ENCODE measurements at places on chromosomes 5 and 9.

DNA sequence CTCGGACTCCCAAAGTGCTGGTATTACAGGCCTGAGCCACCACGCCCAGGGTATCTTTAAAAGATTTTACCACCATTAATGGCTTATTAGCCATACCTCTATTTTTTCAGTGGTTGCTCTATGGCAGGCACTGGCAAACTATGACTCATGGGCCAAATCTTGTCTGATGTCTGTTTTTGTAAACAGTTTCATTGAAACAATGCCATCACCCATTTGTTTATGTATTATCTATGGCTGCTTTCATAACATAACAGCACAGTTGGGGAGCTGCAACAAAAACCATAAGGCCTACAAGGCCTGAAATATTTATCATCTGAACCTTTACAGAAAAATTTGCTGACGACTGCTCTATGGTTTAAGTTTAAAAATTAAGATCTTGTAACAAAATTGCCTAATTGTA lies 66.8 kb downstream of the SLC38A9 start:
- DNase-seq, result no peak

GRCh38 chr9:72758944-72759343 lies 193.9 kb downstream of the ALDH1A1 start:
- no peak for DNase-seq

- DNase-seq, result no peak
Observed at GRCh38 chr5:77029376-77029885, 773 bp upstream of the AGGF1 start.

- no peak for DNase-seq
Observed at GRCh38 chr5:140570488-140570887, 5.9 kb downstream of the SLC35A4 start.

- no peak for DNase-seq
Observed at GRCh38 chr5:136036293-136036911, 7.6 kb downstream of the TGFBI start.

DNA sequence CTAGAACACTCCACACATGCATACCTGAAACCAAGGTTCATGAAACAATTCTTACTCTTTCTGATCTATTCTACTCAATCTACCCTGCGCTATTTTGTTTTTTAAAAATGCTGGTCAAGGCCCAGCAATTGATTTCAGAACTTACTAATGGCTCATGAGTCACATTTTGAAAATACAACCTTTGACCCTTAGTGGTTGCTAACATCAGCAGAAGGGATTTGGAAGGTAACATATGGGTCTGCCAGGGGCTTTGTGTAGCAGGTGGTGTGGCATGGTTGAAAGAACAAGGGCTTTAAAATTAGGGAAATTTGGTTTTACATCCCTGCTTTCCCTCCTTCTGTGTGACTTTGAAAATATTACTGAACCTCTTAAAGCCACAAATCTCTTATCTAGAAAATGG lies 101.4 kb downstream of the ATG10 start:
- DNase-seq, result no peak

- no peak for DNase-seq
Observed at GRCh38 chr9:14350349-14350728, 36.4 kb upstream of the NFIB start.

GRCh38 chr5:10801931-10802666 lies 41.1 kb upstream of the DAP start:
- DNase-seq, result no peak

GRCh38 chr9:110599468-110599867 lies 19.9 kb upstream of the SVEP1 start:
- DNase-seq, result no peak

- no peak for DNase-seq
Observed at GRCh38 chr9:131639769-131640437, 94.6 kb downstream of the PRRT1B start.

- DNase-seq, result no peak
Observed at GRCh38 chr5:87650284-87650683, 237.6 kb upstream of the CCNH start.

GRCh38 chr5:2550509-2550908 lies 201.0 kb downstream of the IRX2 start:
- no peak for DNase-seq

- no peak for DNase-seq
Observed at GRCh38 chr5:43567967-43568366, 11.1 kb upstream of the PAIP1 start.

DNA sequence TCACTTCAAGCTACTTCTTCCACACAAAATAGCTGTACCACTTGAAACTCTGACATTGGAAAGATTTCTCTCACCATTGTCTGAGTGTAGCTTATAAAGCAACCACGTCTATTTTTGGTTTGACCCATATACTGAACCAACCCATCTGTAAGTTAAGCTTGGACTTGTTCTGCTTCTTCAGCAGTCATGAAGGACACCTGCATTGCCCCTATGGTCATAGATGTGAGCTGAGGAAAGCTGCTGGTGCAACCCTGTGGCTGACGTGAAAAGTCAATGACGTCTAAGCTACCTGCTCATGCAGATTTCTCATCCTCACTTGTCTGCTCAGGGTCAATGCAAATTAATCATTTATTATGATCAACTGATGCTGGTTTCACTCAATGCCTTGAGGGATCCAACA lies 417.4 kb downstream of the CETN3 start:
- DNase-seq, result no peak

DNA sequence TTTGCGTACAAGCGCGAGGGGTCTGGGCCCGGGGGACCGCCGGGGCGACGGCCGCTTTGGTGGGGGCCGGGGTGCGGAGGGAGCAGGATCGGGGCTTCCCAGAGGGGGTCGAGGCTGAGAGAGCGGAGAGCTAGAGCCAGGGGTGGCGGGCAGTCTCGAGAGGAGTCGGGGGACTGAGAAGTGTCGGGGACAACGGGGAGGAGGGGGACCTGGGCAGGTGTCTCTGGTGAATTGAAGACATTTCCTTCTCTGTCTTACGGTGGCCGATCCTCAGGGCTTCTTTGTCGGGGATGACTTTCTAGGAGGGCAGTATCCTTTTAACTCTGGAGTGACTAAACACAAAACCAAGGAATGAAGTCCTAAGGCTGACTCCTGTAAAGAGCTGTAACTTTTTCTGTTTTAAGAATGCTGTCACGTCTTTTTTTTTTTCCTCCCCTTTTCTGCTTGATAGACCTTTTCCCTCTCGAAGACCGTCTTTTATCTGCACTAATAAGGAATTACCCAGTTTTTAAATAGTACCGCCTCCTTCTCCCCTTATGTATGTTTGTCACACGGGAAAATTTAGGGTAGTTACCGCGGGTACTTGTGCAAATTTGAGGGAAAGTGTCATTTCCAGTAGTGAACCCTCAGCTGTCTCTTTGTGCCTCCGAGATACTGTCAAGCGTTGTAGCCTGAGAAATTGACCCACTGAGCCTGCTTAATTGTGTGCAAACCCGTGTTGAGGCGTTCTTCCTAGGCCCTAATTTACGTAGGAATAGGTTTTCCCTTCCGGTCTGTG lies 822 bp downstream of the DENND4C start:
- no peak for DNase-seq

GRCh38 chr5:76415855-76416254 lies 12.8 kb downstream of the IQGAP2 start:
- DNase-seq, result no peak

DNA sequence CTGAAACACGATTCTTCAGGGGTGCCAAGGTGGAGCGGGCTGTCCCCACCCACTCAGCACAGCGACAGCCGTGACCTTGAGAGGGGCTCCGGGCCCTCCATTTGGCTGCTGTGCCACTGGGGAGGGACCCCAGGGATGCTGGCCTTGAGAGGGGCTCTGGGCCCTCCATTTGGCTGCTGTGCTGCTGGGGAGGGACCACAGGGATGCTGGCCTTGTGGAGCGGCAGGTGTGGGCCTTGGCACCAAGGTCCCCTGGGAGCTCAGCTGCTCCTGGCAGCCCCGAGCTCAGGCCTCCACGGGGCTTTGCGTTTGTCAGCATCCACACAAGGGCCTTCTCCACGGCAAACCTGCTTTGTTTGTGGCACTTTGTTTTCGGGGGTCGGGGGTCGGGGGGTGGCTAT lies 137.6 kb upstream of the LPCAT1 start:
- no peak for DNase-seq

GRCh38 chr5:142576303-142576702 lies 109.6 kb downstream of the FGF1 start:
- no peak for DNase-seq

Measured in activated CD8-positive, alpha-beta memory T cell treated with anti-CD3 and anti-CD28 coated beads for 48 hours (primary cell).